ENCODE measurements at places on chromosomes 2 and 18. TPM values are rescaled to one million over a fixed set of nuclear protein-coding genes. Genes with fewer than 3 reads are reported as not detected.
A peak's percentile ranks its signal among the peaks of the same experiment; 100 is the strongest.

GRCh38 chr2:24225499-24226242, 50.8 kb downstream of the FAM228A start:
- DNase-seq = no peak

DNA sequence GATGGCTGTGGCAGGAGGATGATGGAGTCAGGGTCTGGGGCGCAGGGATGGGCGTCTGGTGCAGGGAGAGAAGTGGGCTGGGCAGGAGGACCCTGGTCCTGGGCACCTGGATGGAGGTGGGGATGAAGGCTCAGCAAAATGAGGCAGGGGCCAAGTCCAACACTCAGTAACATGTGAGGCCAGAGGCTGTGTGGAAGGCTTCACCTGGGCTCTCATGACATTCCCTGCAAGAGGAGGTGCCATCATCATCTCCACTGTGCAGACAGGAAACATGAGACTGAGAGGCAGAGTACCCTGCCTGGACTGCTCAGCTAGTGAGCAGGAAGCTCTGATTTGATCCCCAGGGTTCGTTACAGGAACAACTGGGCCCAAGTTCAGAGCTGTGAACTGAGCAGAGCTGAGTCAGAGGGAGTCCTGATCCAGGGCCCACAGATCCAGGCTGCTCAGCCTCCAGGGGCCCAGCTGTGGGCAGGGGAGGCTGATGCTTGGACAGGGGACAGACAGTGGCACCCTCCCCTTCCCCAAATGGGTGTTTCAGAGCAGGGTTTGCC, 36.9 kb downstream of the HJURP start:
- no peak for DNase-seq

- no peak for DNase-seq
Measured at GRCh38 chr18:74497324-74497676, 1.1 kb downstream of the CNDP2 start.

- DNase-seq = no peak
Measured at GRCh38 chr2:112794841-112795240, 10.5 kb upstream of the IL1A start.

- no peak for DNase-seq
Measured at GRCh38 chr2:184596819-184597411, 1.4 kb upstream of the ZNF804A start.

GRCh38 chr2:64625299-64626145, 28.2 kb downstream of the SERTAD2 start:
- DNase-seq = no peak

GRCh38 chr2:68512326-68512725, 44.9 kb downstream of the APLF start:
- DNase-seq = no peak

DNA sequence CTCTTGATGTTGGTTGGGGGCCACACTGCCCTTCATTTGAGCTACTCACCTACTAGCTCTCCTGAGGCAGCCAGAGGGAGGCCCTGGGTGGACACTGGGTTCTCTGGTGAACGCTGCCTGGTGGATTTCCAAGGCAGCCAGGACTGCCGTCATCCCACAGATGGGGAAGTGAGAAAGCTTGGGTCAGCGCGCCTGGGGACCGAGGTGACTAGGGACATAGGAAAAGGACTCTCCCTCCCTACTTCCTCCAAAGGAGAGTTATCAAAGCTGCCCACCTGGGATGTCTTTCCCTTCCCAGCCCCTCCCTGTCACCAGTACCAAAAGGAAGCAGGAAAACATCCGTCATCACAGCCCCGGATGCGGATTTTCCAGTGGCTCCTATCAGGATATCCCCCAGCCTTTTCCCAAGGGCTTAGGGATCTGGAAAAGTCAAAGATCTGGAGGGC, 3.8 kb upstream of the SEMA4C start:
- no peak for DNase-seq

DNA sequence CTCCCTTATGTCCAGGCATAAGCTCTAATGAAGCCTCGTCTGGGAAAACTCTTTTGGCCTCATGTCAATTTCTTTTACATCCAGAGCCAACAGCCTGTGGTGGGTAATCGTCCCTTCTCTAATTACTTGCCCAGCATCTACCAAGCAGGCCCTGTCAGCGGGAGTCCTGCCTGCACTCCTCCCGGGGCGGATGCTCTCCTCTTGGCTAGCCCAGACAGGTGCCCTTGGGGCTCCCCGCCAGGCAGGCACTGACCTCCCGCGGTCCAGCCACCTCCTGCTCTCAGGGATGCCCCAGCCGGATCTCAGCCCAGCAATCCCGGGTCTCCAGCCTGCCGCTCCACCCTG, 74.2 kb downstream of the NCAPH start:
- peak; percentile 46 for DNase-seq

DNA sequence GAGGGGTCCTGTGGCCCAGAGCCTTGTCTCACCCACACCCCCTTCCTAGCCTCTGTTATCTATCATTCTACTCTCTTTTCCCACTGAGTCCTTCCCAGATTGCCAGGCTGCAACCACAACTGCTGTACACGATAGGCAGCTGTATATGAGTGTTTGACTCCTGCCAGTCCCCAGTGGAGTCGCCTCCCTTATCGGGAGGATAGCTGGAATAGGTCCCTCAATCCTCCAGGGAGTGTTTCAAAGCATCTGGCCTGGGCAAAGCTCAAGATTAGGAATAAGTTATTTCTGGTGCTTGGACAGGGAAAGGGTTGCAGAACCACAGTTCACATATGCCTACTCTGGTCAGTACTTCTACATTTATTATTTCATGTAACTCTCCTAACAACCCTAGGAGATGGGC, 4.8 kb downstream of the MSGN1 start:
- no peak for DNase-seq

GRCh38 chr18:77990901-77991300, 741.3 kb downstream of the GALR1 start:
- no peak for DNase-seq

- no peak for DNase-seq
Measured at GRCh38 chr18:58977801-58978200, 113.1 kb downstream of the ZNF532 start.

DNA sequence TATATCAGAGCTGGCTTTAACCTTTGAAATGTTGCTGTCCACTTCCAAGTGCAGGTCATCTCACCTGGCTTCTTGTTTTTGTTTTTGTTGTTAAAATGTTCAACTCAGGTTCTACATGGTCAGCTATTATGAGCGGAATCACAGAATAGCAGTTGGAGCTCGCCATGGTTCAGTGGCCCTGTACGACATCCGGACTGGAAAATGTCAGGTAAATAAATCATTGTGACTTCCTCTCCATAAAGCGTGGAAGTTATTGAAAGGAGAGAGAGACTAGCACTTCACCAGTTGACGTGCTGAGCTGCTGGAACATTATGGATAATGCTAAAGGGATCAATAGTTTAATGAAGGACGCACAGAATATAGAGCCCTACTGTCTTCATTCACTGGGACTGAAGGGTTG, 184.6 kb upstream of the BOD1L2 start:
- no peak for DNase-seq

DNA sequence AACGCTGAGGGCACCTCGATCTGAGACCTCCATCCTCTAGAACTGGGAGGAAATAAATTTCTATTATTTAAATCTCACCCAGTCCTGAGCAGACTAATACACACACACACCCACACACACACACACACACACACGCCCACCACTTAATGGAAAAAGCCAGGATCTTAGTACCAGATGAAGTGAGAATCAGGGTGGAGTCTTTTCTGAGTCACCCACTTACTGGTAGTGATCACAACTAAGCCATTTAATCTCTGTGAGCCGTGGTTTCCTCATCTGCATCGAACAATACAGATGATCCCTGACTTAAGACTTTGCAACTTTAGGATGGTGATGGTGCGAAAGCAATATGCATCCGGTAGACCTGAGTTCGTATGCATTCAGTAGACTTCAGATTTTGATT, 18.6 kb downstream of the THNSL2 start:
- DNase-seq = no peak

DNA sequence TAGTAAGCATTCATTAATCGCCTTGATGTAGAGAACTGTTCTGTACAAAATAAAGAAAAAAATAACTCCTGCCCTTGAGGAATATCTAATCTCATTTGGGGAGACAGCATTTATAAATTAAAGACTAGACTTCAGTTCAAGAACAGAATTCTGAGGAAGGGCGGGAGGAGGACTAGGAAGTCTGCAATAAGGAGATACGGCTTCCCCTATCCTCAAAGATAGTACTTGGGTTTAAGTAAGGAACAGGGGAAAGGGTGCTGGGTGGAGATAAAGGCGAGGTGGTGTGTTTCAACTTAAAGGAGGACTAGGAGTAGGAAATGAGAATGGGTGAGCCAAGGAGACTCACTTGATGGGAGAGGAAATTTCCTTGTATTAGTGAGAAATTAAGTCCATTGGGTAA, 121.9 kb upstream of the MSTN start:
- no peak for DNase-seq

GRCh38 chr18:31490833-31491232, 7.1 kb upstream of the DSG2 start:
- DNase-seq = no peak

DNA sequence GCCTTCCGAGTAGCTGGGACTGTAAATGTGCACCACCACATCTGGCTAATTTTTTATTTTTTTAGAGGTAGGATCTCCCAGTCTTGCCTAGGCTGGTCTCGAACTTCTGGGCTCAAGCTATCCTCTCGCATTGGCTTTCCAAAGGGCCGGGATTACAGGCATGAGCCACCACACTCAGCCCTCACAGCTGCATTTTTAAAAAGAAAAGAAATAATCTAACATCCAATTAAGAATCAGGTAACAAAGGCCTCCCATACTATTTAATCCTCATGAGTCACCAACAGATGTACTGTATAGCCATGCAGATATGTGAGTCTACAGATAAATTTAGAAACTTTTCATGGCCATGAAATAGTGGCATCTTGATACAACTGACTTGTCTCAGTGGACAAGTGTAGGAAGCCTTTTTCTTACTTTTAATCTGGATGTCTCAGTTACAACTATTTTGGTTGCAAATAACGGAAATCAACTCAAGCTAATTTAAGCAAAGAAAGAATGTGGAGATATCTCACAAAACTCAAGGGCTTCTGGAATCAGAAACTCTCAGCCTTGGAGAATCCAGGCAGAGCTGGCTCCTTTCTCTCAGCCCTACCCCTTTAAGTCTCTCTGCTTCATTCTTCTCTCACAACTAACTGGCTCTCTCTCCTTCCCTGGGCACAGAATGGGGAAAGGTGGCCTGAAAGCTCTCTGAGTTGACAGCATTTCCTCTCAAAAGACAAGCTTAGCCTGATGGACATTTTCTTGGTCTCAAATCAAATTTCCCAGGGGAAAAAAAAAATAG, 12.8 kb upstream of the PPM1B start:
- no peak for DNase-seq

DNA sequence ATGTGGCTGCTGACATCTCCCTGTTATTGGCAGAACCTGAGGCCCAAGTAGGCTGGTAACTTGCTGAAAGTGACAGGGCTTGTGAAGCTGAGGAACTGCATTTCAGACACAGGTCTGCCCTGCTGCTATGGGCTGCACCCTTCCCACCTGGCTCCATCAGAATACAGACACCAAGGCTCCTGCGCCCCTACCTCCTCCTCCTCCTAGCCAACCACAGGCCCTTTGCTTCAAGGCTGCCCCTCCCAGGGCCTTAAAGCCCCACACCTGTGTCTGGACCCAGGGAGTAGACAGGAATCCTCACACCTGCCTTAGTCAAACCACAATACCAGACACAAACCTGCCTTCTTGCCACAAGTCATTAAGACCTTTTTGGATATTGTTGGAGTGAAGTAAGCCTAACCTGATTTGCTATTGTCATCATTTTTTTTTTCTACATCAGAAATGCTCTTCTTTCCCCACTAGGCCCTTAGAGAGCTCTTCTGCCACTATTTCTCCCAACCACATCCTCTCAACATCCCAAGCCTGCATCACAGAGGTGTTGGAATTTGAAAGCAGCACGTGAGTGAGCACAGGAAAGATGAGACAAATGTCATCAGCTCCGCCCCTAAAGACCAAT, 489.7 kb downstream of the EIPR1 start:
- DNase-seq = no peak

DNA sequence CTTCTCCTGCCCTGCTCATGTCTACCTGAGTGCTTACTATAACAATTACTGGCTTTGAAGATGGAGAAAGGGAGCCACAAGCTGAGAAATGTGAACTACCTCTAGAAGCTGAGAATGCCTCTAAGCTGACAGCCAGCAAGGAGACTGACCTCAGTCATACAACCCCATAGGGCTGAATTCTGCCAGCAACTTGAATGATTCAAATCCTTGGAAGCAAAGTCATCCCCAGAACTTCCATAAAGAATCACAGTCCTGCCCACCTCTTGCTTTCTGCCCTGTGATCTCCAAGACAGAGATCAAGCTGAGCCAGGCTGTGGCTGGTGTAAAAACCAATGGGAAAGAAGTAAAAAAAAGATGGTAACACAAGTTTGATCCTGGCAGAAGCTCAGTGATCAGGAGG, 288.2 kb upstream of the SPHKAP start:
- DNase-seq = no peak

- no peak for DNase-seq
Measured at GRCh38 chr2:226839951-226840350, 4.1 kb downstream of the RHBDD1 start.

LDLRAD4 gene
- total RNA-seq = 4.1 TPM

NDUFS1 gene
- total RNA-seq = 75.7 TPM

PLGLB2 gene
- total RNA-seq = 2.6 TPM

SATB2 gene
- total RNA-seq = 6.3 TPM

DPP4 gene
- total RNA-seq = 2.8 TPM

YWHAQ gene
- 288 TPM for total RNA-seq

STARD6 gene
- total RNA-seq = not detected

LYPD6 gene
- total RNA-seq = 2.4 TPM

SP110 gene
- total RNA-seq = 21.4 TPM

HOXD1 gene
- 0.23 TPM for total RNA-seq

KCNF1 gene
- total RNA-seq = not detected

All from ovary (tissue), 10 donors.